Diencephalon (tissue), 1 donor: ENCODE measurements at places on chromosomes 6 and 20. TPM values are rescaled to one million over a fixed set of nuclear protein-coding genes. Genes with fewer than 3 reads are reported as not detected.

GSTA1 gene
- total RNA-seq, result not detected

CDSN gene
- total RNA-seq, result not detected

UNC5CL gene
- 0.23 TPM for total RNA-seq

CTCFL gene
- 0.23 TPM for total RNA-seq

PMEPA1 gene
- total RNA-seq, result 16.1 TPM

TINAG gene
- total RNA-seq, result not detected

FAM162B gene
- total RNA-seq, result 2.8 TPM

PRPH2 gene
- total RNA-seq, result 11.5 TPM

KATNA1 gene
- 20.3 TPM for total RNA-seq

SNAI1 gene
- total RNA-seq, result 0.23 TPM

RIPOR3 gene
- 2.3 TPM for total RNA-seq

CABLES2 gene
- 6.5 TPM for total RNA-seq

TAGAP gene
- 1.6 TPM for total RNA-seq

PNPLA1 gene
- total RNA-seq, result not detected

COL19A1 gene
- 7.6 TPM for total RNA-seq

COL9A1 gene
- 10.8 TPM for total RNA-seq
